ENCODE measurements at places on chromosomes 1 and 21.

GRCh38 chr1:194929357-194929756, 1678.9 kb downstream of the KCNT2 start:
- no peak for DNase-seq

- DNase-seq, result peak; percentile 46
These were observed 777 bp downstream of the AZIN2 start for GRCh38 chr1:33081554-33082305.

DNA sequence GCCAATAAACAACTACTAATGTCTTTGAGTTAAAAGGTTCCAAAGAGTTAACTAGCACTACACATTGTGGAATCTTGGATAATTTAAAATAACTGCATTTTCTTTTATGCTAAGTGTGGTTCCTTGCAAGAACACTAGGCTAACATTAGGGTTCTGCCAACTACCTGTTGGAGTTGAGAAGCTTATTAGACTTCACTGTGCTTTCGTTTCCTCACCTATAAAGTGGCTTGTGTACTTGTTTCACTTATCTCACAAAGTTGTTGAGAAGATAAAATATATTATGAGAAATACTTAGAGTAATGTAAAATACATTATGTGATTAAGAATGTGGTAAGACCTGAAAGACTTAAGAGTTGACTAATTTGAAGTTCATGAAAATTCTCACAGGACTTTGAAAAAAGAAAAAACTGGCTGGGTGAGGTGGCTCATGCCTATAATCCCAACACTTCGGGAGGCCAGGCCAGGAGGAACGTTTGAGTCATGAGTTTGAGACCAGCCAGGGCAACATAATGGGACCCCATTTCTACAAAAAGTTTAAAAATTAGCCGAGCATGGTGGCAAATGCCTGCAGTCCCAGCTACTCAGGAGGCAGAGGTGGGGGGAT, 5.6 kb upstream of the RRAGC start:
- DNase-seq, result no peak

GRCh38 chr1:99652881-99653281, 7.0 kb downstream of the PALMD start:
- DNase-seq, result no peak

DNA sequence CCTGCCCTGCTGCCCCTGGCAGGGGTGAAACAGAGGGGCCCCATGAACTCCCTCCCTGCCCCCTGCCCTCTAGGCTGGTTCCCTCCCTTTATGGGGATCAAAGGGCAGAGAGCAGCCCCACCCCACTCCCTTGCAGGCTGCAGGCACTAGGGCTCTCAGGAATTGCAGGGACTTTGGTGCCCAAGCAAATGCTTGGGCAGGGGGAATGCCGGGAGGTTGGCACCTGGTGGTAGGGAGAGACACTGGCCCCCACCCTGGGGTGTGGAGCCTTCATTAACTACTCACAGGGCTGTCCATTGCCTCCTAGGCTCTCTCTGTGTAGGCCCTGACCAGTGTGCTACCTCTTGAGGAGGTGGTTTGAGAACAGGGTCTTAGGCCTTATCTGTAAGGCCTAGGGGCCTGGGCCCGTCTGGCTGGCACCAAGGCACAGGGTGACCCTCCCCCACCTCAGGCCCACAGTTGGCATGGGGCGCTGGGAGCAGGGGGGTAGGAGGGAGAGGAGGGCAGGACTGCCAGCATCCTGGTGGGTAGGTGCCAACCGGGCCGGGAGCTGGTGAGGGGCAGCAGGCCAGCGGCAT, 4.7 kb downstream of the ZBTB7B start:
- no peak for DNase-seq

- DNase-seq, result no peak
These were observed 688 bp downstream of the SCAMP3 start for GRCh38 chr1:155261493-155261851.

All from ovary (tissue), 10 donors.